T-cell (primary cell): ENCODE measurements at places on chromosomes 16 and 17. TPM values are rescaled to one million over a fixed set of nuclear protein-coding genes. Genes with fewer than 3 reads are reported as not detected.

The CIBAR2 gene
- total RNA-seq, result not detected

The RUNDC1 gene
- 23.7 TPM for total RNA-seq

- H3K36me3 ChIP-seq, result no peaks in the 10 kb centered on the region
- no peak overlapping the region for H3K27ac ChIP-seq
- H3K27me3 ChIP-seq, result no peaks in the 10 kb centered on the region
- no peaks in the 10 kb centered on the region for H3K4me1 ChIP-seq
- no peak for DNase-seq
These were observed 24.7 kb upstream of the KLHDC4 start for GRCh38 chr16:87790292-87791100.

DNA sequence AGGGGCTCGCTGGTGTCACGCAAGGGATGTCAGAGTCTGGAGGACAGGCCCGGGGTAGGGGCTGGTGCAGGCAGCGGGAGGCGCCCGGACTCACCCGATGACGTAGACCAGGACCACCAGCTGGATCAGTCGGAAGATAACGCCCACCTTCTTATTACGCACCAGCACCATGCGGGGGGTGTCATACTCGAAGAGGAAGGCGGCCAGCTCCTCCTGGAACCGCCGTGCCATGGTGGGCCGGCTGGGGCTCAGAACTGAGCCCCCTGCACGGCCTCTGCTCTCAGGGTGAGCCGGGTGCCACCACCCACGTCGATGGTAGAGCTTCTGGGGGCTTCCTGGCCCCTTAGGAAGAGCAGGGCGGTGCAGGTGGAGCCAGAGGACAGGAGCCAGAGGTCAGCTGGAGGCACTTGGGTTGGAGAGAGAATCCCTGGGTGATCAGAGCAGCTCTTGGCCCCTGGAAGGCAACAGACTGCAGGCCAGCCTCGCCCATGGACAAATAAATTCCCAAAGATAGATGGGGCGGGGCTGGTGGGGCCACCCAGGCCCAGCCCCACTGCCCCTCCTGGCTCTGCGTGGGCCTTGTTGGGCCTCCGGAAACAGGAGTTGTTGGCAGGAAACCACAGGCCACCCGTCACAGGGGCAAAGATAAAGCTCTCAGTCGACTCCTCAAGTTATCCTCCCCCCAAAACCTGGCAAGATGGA lies at the start of gene P2RX1:
P2RX1 (minus strand) TSS at position 471 of the 702 bp plus-strand sequence; CDS start at position 231, 240 bp downstream.
- H3K27me3 ChIP-seq, result no peaks in the 10 kb centered on the region
- no peak within 1 kb of the TSS for H3K27ac ChIP-seq
- no peaks in the 10 kb centered on the region for H3K36me3 ChIP-seq
- peak within 1 kb of the TSS; percentile 18 for H3K4me3 ChIP-seq

The OTOP2 gene
- total RNA-seq, result not detected

DNA sequence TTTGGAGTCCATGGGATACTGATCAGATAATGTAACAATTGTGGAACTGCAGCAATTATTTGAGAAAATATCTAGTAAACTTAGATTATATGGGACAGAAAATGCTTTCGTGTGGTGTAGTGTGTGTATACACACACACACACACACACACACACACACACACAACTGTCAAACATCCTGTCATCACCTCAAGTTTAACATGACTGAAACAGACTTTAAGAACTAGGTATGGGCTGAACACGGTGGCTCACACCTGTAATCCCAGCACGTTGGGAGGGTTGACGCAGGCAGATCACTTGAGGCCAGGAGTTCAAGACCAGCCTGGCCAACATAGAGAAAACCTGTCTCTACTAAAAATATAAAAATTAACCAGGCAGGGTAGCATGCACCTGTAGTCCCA lies 544 bp upstream of the EVI2A start:
- H3K4me1 ChIP-seq, result peaks cover 7% of the 10 kb centered on the region
- DNase-seq, result no peak
- peak overlapping the region; percentile 88 for H3K27ac ChIP-seq

GRCh38 chr16:351804-352520 lies 561 bp downstream of the AXIN1 start:
- H3K27ac ChIP-seq, result peak overlapping the region; percentile 19
- peak overlapping the region; percentile 38 for H3K4me3 ChIP-seq
- no peaks in the 10 kb centered on the region for H3K27me3 ChIP-seq

The ZNF469 gene
- total RNA-seq, result 1.8 TPM

DNA sequence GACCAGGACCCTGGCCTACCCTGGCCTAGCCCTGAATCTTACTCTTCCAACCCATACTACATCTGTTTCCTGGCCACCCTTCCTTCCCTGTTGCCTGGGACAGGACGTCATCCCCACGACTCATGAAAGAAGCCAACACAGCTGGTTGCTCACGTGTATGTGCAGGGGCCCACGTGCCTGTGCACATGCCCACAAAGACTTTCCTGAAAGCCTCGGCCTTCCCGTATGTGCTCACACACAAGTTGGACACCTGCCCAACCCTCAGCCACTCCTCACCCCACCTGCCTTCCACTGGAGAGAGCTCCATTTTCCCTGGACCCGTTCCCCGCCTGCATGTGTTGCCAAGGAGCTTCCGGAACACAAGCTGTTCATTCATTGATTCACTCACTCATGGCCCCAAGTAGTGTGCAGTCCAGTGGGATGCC lies 7.0 kb downstream of the PLXDC1 start:
- H3K27me3 ChIP-seq, result peaks cover 7% of the 10 kb centered on the region
- DNase-seq, result no peak
- H3K27ac ChIP-seq, result no peak overlapping the region
- no peak overlapping the region for H3K4me3 ChIP-seq

- no peaks in the 10 kb centered on the region for H3K36me3 ChIP-seq
- no peak overlapping the region for H3K4me3 ChIP-seq
- H3K27me3 ChIP-seq, result peaks cover 19% of the 10 kb centered on the region
- no peaks in the 10 kb centered on the region for H3K4me1 ChIP-seq
- no peak for DNase-seq
- H3K27ac ChIP-seq, result no peak overlapping the region
These were observed 101.1 kb downstream of the C16orf78 start for GRCh38 chr16:49474741-49475140.

- peaks cover 90% of the 10 kb centered on the region for H3K27me3 ChIP-seq
- H3K4me3 ChIP-seq, result no peak overlapping the region
- H3K27ac ChIP-seq, result no peak overlapping the region
- H3K4me1 ChIP-seq, result peaks cover 6% of the 10 kb centered on the region
- H3K36me3 ChIP-seq, result no peaks in the 10 kb centered on the region
- DNase-seq, result peak; percentile 38
These were observed 217.3 kb downstream of the RBFOX3 start for GRCh38 chr17:79393358-79394052.

- peak; percentile 68 for DNase-seq
- H3K27ac ChIP-seq, result no peak overlapping the region
- H3K27me3 ChIP-seq, result peaks cover 2% of the 10 kb centered on the region
- no peaks in the 10 kb centered on the region for H3K36me3 ChIP-seq
- H3K4me1 ChIP-seq, result peaks cover 4% of the 10 kb centered on the region
These were observed 3.1 kb upstream of the SETD6 start for GRCh38 chr16:58511933-58512815.

DNA sequence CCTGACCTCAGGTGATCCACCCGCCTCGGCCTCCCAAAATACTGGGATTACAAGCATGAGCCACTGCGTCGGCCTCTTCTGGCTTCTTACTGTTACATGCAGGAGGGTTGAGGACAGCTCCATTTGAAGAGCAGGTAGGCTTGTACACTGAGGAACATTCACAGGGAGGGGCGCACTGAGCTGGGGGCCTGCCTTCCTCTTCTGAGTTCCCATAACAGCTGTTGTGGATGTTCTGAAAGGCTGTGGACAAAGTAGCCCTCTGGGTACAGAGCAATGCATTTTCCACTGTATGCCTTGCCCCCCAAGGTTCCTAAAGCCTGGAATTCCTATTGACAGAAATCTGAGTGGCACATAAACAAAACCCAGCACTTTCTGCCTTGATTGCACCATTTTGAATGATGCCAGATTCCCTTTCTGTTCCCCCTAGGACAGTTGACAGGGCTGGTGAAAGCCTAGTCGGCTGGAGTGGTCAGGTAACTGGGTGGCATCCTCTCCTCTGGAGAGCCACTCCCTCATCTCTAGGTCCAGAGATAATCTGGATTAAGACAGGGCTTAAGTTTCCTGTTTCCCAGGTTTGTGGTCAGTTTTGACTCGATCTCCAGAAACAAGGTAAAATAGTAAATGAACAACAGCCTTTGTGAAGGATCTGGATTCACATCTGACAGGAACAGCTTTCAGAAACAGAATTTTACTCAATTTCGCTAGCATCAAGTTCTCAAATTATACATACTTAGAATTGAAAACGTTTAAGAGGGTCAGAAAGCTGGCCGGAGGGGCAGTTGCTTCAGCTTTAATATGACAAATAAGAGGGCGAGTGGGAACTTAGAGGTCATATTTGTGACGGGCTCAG lies 1.3 kb upstream of the CDK5R1 start:
- no peak for DNase-seq
- peak overlapping the region; percentile 20 for H3K27ac ChIP-seq
- H3K4me3 ChIP-seq, result peak overlapping the region; percentile 34
- H3K27me3 ChIP-seq, result no peaks in the 10 kb centered on the region
- H3K36me3 ChIP-seq, result peaks cover 5% of the 10 kb centered on the region

The MMP15 gene
- total RNA-seq, result 0.85 TPM

DNA sequence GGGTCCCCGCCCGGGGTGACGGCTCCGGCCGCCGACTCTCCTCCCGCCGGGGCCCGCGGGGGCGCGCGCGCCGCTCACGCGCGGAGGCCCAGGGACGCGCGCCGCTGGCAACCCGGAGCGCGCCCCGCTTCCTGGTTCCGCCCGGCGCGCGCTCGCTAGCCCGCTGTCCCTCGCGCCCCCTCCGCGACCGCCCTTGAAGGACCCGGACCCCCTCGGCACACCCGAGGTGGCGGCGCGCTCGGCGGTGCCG lies at the start of gene STAT5B:
STAT5B (minus strand) TSS at position 33 of the 250 bp plus-strand sequence. CDS start 44,264 bp downstream, outside the sequence.
- peak within 1 kb of the TSS; percentile 87 for H3K27ac ChIP-seq
- no peaks in the 10 kb centered on the region for H3K27me3 ChIP-seq
- H3K4me3 ChIP-seq, result peak within 1 kb of the TSS; percentile 84
- H3K36me3 ChIP-seq, result no peaks in the 10 kb centered on the region
- peak; percentile 51 for DNase-seq

DNA sequence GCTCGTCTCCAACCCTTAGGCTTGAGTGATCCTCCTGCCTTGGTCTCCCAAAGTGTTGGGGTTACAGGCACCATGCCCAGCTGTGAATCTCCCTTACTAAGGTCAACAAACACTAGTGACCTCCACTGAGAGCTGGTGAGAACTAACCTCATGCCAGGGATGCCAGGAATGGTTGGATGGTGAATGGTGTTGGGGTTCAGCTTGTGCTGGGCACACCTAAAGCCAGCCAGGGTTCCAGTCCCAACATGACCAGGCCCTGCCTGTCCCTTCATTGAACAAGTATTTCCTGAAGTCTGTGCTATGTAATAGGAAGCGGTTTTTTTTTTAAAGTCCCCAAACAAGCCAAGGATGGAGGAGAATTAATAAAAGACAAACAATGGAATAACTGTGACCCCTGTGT lies 56.0 kb upstream of the TOB1 start:
- no peak overlapping the region for H3K4me3 ChIP-seq
- H3K27ac ChIP-seq, result no peak overlapping the region
- no peaks in the 10 kb centered on the region for H3K36me3 ChIP-seq
- H3K4me1 ChIP-seq, result peaks cover 51% of the 10 kb centered on the region
- DNase-seq, result no peak

GRCh38 chr17:39461926-39462569 lies 762 bp downstream of the CDK12 start:
- H3K27ac ChIP-seq, result peak overlapping the region; percentile 98
- H3K4me3 ChIP-seq, result peak overlapping the region; percentile 97
- H3K36me3 ChIP-seq, result no peaks in the 10 kb centered on the region
- H3K27me3 ChIP-seq, result no peaks in the 10 kb centered on the region

The CSF3 gene
- total RNA-seq, result not detected

DNA sequence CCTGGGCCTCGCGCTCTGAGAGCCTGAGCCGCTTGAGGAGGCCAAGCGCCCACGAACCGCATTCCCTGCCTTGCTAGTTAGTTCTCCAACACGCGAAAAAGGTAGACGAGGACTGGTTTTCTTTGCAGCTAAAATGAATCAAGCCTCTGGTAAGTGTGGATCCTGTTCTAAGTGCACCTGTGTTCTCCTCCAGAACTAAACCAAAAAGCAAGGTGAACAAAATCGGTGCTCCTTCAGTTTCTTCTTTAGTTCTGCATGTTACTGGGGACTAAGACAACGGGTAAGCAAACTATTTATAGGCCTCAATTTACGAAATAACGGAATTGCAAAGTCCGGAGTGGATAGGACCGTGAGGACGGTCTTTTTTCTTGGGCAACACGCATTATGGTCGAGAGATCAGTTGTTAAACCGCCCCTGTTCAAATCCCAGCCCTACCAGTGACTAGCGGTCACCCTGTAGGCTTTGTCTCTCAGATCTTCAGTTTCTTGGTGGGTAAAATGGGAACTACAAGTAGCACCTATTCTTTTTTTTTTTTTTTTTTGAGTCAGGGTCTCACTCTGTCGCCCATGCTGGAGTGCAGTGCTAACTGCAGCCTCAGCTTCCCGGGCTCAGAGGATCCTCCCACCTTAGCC lies 993 bp upstream of the ANKRD11 start:
- peaks cover 26% of the 10 kb centered on the region for H3K4me1 ChIP-seq
- H3K4me3 ChIP-seq, result peak overlapping the region; percentile 61
- peaks cover 5% of the 10 kb centered on the region for H3K36me3 ChIP-seq

DNA sequence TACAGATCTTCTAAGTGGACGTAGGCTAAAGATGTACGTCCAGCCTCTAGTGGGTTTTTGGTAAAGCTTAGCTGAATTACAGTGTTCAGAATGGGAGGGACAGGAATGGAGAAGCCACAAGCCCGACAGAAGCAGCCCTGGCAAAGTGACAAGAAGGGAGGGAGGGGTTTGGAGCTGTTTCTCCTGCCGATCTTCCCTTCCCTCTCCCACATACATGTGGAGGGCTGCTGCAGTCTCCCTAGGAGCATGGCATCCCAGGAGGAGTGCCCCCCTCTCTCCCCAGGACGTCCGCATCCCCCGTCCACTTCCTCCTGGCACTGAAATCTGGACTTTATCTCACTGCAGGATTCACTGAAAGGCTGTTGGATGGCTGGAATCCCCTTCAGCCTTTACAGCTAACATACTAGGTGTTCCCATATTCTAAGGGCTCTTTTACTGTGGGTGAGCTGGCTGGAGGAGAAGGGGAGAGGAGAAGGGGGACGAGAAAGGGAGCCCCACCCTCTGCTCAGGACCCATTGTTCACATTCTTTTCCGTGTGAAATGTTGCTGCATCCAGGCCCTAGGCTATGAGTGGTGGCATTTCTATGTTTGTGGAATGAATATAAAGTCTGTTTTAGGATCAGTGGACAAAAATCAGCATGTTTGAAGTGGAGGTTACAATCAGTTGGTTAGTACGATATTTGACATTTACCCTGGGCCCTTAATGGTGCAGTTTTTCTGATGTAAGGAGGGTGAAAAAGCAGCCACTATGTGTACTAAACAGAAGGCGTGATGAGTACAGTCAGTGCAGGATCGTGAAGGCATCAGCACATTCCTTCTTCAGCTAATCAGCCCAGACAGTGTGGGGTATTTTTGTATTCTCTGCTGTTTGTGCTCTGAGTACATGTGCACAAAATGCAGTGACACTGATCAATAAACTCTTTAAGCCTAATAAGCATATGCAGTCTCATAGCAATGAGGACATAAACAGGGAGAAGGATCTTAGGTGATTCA lies 94.6 kb downstream of the SPECC1 start:
- H3K36me3 ChIP-seq, result no peaks in the 10 kb centered on the region
- H3K4me1 ChIP-seq, result no peaks in the 10 kb centered on the region
- no peak overlapping the region for H3K27ac ChIP-seq
- H3K27me3 ChIP-seq, result no peaks in the 10 kb centered on the region

The CA4 gene
- total RNA-seq, result not detected

The TEX14 gene
- 0.66 TPM for total RNA-seq

GRCh38 chr17:73348018-73348828 lies 36.4 kb upstream of the CDC42EP4 start:
- DNase-seq, result no peak
- H3K36me3 ChIP-seq, result no peaks in the 10 kb centered on the region
- H3K27ac ChIP-seq, result no peak overlapping the region
- no peaks in the 10 kb centered on the region for H3K4me1 ChIP-seq
- H3K4me3 ChIP-seq, result no peak overlapping the region
- no peaks in the 10 kb centered on the region for H3K27me3 ChIP-seq
